COR-L47 (cell line): ENCODE measurements at places on chromosomes 13 and 19.

- no peak for DNase-seq
Measured at GRCh38 chr13:113452942-113453901, at the start of gene ADPRHL1. TSS of gene ADPRHL1 (minus strand) at chr13:113453488. CDS start at chr13:113453437, 51 bp downstream.

DNA sequence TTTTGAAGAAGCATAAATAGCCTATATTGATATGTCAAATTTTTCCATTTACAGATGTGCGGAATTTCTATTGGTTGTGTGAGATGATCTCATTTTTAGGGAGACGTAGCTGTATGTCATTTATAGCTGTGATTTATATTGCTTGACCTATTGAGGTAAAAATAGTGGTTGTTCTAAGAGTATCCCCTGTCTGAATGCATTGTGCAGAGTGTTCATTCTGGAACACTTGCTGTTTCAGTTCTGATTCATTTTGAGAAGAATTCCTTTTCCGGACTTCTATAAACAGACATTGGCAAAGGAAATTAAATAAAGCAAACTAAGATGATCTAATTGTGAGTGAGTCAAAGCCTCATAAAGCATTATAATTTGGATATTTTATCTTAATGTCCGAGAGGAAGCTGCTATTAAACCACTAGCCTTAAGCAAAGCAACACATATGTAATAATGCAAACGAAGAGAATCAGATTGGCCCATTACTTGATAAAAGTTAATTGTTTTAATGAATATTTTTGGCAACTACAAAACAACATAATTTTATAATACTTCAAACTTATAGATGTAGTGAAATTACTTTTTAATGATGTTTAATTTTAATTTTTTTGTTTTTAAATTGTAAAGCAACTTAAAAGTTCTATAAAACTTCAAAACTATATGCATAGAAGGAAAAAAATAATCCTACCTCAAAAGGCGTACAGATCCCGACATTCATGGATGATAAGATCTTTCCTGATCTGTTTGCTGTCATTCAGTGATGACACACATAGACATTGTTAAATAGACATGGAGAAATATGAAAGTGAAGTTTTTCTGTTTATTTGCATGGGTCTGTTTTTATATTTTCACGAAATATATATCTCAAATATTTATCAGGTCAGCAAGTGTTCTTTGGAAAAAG, 942.6 kb upstream of the SLC10A2 start:
- DNase-seq = no peak

DNA sequence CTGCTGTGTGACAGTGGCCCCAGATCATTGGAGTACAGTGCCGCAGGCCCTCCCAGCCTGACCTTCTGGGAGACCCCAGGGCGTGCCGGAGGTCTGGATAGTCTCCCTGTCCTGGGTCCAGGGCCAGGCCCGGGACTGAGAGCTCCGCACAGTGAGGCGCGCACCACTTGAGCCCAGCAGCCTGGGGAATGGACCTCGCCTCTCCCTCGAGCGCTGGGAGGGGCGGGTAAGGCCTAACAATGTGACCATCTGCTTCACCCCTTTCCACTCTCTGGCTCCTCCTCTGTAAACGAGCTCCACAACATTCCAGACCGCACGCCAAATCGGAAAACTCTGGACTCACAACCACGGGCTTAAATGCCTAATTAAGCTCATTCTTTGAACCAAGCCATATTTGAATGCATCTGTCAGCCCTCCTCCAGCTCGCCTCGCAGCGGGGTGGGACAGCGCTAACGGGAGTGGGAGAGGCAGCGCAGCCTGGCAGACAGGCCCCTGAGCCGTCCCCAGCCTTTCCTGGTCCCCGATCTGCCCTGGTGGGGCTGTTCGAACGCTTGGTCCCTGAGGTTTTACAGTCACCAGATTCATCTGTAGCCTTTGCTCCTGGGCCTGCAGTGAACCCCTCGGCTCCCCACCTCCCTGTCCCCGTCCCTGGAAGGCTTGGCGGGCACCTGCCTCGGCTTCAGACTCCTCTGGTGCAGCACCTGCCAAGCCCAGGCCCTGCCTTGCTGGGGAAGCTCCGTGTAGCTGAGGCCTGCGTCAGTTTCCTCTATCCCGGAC, 120.7 kb upstream of the VSTM2B start:
- peak; percentile 88 for DNase-seq

- no peak for DNase-seq
Measured at GRCh38 chr19:2538096-2538757, 62.3 kb downstream of the GADD45B start.

DNA sequence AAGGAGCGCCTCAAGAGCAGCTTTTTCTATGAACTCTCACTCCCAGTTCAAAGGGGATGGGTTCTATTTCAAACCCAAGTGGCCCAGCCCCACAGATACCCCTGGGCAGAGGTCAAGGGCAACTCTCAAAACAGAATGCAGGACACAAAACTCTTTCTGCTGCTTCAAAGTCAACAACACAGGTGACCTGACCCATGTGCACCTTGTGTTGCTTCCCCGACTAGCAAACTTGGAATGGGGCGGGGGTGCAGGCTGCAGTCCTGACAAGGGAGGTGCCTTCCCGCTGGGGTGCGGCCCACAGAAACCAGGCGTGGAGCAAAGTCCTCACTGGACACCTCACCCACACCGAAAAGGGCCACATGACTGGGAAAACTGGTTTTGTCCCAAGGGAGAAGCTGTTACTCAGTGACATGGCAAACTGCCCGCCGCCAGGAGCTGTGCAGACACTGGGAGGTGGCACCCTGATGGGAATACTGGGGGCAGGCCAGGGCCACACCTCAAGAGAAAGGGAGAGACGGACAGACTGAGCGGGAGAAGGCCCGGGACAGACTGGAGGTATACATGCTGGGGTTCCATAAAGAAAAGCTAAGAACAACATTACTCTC, 17.4 kb downstream of the ZC3H4 start:
- no peak for DNase-seq

DNA sequence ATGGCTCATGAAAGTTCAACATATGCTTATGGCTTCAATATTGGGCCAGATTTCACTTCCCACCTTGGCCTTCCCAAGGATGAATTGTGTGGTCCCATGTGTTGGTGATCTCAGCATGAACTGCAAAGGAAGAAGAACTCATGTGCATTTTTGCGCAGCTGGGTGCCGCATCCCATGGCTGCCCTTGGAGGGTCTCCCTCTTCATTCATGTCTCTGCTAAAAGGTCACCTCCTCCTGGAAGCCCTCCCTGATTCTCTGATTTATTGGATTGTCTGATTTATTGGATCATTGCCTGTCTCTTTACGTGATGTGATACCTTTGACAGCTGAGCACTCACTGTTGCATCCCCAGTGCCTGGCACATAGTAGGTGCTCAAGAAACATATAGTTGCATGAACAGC, 1.7 kb upstream of the CYP4F8 start:
- no peak for DNase-seq

GRCh38 chr13:83831796-83832195, 50.5 kb downstream of the SLITRK1 start:
- no peak for DNase-seq

DNA sequence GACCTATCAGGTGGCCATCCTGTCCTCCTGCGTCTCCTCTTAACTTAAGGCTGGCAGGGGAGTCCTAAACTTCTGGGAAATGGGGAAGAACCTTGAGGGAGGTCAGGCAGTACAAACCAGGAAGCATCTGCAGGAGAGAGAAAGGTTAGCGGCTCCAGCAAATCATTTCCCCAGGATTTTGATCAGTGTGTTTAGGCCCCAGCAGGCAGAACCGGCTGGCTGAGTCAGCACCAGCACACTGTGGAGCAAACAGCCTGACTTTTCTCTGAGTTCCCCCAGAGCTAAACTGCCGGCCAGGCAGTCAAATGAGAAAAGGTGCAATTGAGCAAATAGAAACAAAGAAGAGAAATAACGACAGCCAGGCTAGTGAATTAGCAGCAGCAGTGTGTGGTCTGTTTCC, 46.7 kb upstream of the MEDAG start:
- DNase-seq = no peak

- DNase-seq = peak; percentile 54
Measured at GRCh38 chr13:39107561-39107960, 69.3 kb downstream of the NHLRC3 start.

GRCh38 chr13:60066226-60066625, 97.5 kb downstream of the DIAPH3 start:
- no peak for DNase-seq

- DNase-seq = no peak
Measured at GRCh38 chr19:13314761-13315160, 164.6 kb downstream of the IER2 start.

DNA sequence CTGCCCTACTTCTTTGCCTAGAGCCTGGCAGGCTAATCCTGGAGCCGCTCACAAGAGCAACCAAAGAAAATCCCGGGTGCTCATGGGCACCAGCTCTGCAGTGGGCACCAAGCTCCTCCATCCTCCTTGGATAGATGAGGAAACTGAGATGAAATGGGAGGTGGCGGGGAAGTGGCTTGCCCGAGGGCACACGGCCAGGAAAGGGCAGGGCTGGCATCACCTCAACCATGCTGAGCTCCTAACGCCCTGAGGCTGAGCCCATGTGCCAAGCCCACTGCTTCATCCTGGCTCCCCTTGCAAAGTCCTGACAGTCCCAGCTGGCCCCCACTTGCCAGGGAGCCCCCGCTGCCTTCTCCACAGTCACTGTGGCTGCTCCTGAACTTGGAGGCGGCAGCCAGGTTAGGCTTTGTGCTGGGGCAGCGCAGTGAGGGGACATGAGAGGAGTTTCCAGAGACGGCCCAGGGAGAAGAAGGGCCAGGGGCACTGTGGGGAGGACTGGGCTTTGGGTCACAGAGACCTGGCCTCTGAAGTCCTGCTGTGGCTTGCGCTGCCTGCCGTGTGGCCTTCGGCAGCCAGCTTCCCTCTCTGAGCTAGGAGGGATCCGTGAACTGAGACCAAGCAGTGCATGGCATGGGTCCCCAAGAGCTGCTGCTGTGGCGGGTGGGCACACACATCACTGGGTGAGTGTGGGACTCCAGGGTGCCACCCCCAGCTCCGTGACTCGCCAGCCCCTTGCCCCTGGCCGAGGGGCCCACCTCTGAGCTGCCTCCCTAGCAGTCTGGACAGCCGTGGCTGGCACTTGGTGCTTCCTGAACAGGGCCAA, 17.5 kb downstream of the TMED1 start:
- no peak for DNase-seq
